ENCODE measurements at places on chromosomes 5 and 9.

GRCh38 chr5:72624641-72625236 is 117.5 kb upstream of the ZNF366 start:
- DNase-seq: peak; percentile 31

DNA sequence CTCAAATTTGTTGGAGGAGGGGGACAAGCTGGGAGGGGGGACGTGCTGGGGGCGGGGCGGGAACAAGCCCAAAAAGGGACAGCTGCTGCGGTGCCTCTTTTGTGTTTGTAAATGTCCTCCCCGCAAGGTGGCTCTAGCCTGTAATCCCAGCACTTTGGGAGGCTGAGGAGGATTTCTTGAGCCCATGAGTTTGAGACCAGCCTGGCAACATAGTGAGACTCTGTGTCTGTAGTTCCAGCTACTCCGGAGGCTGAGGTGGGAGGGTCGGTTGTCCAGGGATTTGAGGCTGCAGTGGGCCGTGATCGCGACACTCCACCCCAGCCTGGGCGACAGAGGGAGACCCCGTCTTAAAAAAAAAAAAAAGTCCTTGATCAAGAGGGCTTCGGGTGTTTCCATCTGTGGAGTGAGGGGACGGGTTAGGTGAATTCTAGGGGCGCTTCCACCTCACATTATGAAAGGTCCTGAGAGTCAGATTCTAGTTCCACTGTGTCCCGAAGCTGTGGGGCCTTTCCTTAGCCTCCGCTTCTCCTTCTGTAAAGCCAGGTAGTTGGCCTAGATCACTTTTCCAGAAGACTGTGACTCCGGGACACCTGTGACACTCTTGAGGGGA is 779 bp upstream of the CTNNA1 start:
- peak; percentile 51 for DNase-seq

- no peak for DNase-seq
These were observed 45.0 kb upstream of the TDRD7 start for GRCh38 chr9:97366889-97367288.

GRCh38 chr5:312845-313244 is 8.7 kb upstream of the AHRR start:
- no peak for DNase-seq

GRCh38 chr5:177146891-177147638 is 13.5 kb downstream of the NSD1 start:
- no peak for DNase-seq
